ENCODE measurements at places on chromosomes 13 and 19. TPM values are rescaled to one million over a fixed set of nuclear protein-coding genes. Genes with fewer than 3 reads are reported as not detected.

MUC16 gene
- polyA plus RNA-seq, result not detected

PSG6 gene
- not detected for polyA plus RNA-seq

FBXO27 gene
- polyA plus RNA-seq, result 2.4 TPM

GRCh38 chr19:3698386-3698950, 1.8 kb downstream of the PIP5K1C start:
- no peak for DNase-seq

CHAMP1 gene
- 57.7 TPM for polyA plus RNA-seq

All from AG04450 (cell line).